ENCODE measurements at places on chromosomes 4 and X.

DNA sequence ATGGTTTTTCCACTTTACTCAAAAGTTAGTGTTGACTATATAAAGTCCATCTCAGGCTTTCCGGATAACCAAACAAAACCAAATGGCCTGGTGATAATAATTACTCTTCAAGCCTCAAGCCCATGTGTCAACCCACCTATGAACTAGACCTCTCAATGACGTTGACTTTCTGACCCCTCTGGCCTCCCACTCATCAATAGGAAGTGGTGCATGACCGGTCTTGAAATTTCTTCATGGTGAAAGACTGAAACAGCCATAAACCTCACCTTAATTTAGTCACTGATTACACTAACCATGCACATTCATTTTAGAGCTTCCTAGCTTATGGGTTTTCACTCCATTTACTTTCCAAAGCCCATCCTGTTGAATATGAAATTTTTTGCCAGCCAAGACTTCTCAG, 276.0 kb downstream of the KLHL13 start:
- no peak for DNase-seq

GRCh38 chrX:40523852-40524251, 56.9 kb upstream of the ATP6AP2 start:
- DNase-seq = no peak

- DNase-seq = no peak
Observed at GRCh38 chr4:83821493-83821892, 285.6 kb downstream of the GPAT3 start.

DNA sequence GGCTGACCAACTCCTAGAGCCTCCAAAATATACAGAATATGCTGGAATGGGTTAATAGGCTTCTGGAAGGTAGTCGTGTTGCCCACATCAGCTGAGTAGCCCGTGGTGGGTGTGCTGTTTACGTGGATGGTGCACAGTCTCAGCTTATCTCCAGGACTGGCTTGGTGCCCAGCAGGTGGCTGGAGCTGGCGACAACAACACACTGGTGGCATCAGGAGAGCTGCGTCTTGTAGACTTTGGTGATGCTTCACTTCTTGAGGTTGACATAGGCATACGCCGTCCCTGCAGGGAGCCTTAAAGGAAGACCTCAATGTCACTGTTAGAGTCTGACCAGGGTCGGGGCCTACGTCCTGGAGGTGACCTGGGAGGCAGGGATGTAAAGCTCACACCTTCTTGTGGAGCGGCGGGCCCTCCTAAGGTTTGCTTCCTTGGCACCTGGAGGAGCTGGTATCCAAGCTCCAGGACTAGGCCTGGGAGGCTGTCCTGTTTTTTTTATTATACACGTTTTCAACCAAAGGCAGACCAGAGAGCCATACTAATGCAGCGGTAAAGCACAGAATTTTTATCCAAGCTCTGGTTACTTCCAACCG, 26.5 kb upstream of the RBMX start:
- DNase-seq = no peak

GRCh38 chr4:81891005-81891996, 419.6 kb upstream of the RASGEF1B start:
- no peak for DNase-seq

DNA sequence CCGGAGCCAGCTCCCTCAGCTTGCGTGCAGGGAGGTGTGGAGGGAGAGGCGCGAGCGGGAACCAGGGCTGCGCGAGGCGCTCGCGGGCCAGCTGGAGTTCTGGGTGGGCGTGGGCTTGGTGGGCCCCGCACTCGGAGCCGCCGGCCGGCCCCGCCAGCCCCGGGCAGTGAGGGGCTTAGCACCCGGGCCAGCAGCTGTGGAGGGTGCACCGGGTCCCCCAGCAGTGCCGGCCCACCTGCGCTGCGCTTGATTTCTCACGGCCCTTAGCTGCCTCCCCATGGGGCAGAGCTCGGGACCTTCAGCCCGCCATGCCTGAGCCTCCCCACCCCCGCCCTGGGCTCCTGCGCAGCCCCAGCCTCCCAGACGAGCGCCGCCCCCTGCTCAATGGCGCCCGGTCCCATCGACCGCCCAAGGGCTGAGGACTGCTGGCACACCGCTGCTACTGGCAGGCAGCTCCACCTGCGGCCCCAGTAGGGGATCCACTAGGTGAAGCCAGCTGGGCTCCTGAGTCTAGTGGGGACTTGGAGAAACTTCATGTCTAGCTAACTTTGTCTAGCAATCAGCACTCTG, 37.8 kb upstream of the SMARCAD1 start:
- no peak for DNase-seq

GRCh38 chr4:31283679-31284078, 563.5 kb downstream of the PCDH7 start:
- DNase-seq = no peak

DNA sequence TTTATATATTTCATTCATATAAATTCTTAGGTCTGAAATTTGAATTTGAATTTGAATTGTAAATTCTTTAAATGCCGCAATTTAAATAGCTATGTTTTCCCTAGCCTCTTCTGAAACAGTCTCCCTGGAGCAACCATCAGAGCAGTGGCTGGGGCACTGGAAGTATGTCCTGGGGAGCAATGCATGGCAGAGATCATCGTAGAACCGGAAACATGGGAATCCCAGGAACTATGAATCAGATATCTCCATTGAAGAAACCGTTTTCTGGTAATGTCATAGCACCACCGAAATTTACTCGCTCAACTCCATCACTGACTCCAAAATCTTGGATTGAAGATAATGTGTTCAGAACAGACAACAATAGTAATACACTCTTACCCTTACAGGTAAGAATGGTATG, 4.9 kb downstream of the CPEB2 start:
- DNase-seq = no peak

DNA sequence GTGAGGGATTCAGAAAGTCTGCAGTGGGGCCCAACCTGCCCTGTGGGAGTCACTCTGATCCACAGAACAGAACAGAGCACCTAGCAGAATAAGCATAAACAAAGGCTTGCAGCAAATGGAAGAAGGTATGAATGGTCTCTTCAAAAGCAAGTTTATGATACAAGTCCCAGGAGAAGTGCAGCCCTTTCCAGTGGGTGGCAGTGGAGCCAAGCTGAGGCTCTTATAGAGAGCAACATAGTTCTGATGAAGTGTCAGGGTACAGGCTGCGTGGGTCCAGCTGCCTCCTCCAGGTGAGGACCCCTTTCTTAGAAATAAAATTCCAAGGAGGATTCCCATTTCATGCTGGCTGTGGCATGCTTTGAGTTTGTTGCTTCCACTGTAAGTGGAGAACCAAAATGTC, 88.8 kb upstream of the PAK3 start:
- no peak for DNase-seq

GRCh38 chr4:76570141-76570973, 135.3 kb downstream of the SHROOM3 start:
- DNase-seq = peak; percentile 15

- no peak for DNase-seq
Observed at GRCh38 chrX:28787206-28787605, 200.0 kb downstream of the IL1RAPL1 start.

DNA sequence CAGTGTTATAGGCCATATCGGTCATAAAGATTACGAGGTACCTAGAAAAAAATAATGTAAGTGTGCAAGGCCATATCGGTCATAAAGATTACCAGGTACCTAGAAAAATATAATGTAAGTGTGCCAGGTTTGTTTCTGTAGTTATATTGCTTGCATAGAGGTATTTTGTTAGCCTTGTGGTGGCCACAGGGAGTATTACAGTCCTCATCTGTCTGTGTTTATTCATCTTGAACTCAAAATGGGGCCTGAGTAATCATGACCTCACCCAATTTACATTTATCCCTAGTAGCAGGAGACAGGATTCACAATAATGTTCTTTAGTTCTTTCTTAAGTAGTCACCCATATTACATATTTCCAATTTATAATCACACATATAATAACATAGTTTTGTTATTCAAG, 459.7 kb downstream of the MID1IP1 start:
- no peak for DNase-seq

GRCh38 chrX:100650841-100651240, 6.8 kb downstream of the SRPX2 start:
- DNase-seq = no peak

- DNase-seq = no peak
Observed at GRCh38 chrX:46477435-46477834, 67.8 kb downstream of the ZNF674 start.

DNA sequence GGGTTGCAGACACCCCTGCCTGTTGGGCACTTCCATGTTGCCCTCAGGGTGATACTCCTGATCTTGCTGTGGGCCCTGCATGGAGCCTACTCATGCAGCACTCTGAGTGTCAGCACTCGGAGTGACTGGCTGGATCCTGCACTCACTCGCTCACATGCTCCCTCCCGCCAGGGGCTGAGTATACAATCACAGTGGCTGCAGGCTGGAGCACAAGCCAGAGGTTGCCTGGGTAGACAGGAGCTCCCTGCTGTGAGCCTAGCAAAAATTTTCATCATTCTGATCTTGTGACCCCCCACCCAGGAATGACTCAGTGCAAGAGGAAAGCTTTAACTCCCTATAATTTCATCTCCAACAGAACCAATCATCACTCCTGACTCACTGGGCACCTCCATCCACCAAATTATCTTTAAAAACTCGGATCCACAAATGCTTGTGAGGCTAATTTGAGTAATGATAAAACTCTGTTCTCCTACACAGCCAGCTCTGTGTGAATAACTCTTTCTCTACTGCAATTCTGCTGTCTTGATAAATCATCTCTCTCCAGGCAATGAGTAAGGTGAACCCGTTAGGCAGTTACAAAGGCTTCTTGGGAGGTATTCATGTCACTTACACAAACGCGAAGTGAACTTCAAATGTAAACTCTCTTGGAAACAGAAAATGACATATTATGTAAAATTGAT, 1180.8 kb upstream of the PABPC4L start:
- no peak for DNase-seq

GRCh38 chrX:13759152-13759718, 24.7 kb downstream of the OFD1 start:
- DNase-seq = no peak

- DNase-seq = no peak
Observed at GRCh38 chrX:109696146-109696740, 36.8 kb downstream of the ACSL4 start.

DNA sequence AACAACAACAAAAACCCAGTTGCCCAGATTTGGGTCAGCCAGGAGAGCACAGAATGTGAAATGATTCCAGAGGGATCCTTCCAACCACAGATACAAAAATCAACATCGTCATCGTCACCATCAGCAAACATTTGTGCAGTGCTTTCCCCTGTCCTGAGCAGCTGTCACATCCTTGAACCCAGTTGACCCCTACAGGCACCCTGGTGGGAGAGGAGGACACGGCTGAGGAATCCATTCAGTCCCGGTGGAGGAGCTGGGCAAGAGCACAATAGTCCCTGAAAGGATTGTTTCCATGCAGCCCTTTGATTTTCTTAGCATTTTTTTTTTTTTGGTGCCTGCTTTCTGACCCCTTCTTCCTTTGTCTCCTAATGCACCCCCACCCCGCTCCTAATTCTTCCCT, 37.1 kb upstream of the STX18 start:
- no peak for DNase-seq

GRCh38 chr4:122854447-122855352, 28.1 kb downstream of the FGF2 start:
- no peak for DNase-seq

DNA sequence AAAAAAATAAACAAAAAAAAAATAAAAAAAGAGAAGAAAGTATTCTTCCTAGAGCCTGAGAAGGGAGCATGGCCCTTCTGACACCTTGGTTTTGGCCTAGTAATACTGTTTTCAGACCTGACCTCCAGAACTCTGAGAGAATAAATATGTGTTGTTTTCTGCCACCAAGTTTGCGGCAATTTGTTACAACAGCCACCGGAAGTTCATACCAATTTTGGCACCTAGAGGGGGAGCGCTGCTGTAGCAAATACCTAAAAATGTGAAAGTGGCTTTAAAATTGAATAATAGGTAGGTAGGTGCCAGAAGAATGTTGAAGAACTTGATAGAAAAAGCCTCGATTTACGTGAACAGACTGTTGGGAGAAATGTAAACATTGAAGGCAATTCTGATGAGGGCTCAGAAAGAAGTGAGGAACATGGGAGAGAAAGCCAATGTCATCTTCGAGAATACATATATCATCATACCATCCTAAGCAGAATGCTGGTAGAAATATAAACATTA, 27.5 kb upstream of the SPACA5B start:
- no peak for DNase-seq

- peak; percentile 2 for DNase-seq
Observed at GRCh38 chr4:38562751-38563198, 101.2 kb upstream of the KLF3 start.

- no peak for DNase-seq
Observed at GRCh38 chr4:109989618-109990017, 76.9 kb downstream of the EGF start.

DNA sequence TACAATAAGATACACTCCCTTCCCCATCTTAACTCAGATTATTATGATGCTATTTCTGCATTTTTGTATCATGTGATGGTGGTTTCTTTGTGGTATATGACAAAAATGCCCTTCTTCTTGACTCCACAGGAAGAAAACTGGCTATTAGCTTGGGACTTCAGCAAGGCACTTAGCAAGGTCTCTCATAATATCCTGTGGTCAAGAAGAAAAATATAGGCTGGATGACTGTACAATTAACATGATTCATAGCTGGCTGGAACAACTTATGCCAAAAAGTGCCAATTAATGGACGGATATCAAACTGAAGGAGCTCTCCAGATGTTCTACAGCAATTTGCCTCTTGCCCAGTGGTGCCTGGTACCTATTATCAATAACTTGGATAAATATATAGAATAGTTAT, 2.3 kb upstream of the MID1IP1 start:
- no peak for DNase-seq

DNA sequence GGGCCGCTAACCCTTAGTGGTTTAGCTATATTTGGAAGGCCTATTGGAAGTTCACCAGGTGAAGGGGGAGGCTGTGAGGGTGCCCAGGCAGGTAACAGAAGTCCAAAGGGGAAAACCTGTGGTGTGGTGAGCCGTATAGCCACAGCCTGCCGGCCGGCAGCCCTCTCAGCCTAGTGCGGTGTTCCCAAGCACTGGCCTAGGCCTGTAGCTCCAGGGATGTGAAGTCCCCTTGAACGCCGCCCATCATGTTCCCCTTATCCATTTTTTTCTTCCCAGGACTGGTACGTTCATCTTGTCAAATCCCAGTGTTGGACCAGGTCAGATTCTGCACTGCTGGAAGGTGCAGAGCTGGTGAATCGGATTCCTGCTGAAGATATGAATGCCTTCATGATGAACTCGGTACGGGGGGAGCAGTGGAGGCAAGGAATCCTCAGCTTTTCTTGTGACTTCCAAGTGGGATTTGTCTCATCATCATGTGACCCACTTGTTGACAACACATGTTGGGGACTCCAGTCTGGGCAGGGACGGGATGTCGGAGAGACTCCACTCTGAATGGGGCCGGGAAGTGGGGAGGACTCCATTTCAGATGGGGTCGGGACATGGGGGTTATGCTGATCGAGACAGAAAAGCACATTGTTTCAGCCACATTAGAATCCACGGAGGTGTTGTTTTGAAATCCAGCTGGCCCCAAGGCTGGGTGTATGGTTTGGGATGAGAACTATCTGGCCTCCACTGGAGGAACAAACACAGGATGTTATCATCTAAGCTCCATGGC, 39.2 kb upstream of the MSANTD1 start:
- no peak for DNase-seq

DNA sequence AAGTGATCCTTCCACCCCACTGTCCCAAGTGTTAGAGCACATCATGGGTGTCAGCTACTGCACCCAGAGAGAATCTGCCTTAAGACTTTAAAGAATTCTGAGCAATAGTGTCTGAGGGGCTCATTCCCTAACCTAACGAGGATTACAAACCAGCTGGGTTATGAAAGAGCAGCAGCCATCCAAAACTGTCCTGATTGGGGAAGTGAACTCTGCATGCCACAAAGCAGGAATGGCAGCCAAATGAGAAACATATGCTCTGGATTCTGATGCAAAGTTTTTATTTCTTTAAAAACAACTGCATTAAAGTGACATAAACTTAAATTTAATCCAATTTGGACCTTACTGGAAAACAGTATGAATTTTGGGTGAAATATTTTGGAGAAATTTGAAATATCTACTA, 103.2 kb downstream of the ANXA3 start:
- DNase-seq = no peak
